ENCODE measurements at places on chromosomes 11 and 22.

- DNase-seq, result no peak
Observed at GRCh38 chr11:61551634-61552033, 29.2 kb downstream of the SYT7 start.

DNA sequence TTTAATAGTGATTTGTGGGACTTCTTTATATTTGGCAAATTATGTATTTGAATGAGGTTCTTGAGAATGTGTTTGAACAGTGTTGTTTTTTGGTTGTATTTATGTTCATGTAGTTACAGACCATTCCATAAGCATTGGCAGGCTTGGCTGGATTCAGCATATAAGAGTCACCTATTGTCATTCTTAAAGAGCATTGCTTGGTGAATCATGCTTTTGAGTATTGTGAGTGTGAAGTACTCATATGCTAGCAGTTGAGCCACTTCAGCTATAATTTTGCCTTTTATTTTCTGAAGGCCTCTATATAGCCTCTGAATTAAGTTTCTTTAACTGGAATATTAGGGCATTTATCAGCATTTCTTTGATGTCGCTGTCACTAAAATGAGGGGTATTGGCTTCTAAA lies 110.0 kb upstream of the GAL start:
- DNase-seq, result no peak

DNA sequence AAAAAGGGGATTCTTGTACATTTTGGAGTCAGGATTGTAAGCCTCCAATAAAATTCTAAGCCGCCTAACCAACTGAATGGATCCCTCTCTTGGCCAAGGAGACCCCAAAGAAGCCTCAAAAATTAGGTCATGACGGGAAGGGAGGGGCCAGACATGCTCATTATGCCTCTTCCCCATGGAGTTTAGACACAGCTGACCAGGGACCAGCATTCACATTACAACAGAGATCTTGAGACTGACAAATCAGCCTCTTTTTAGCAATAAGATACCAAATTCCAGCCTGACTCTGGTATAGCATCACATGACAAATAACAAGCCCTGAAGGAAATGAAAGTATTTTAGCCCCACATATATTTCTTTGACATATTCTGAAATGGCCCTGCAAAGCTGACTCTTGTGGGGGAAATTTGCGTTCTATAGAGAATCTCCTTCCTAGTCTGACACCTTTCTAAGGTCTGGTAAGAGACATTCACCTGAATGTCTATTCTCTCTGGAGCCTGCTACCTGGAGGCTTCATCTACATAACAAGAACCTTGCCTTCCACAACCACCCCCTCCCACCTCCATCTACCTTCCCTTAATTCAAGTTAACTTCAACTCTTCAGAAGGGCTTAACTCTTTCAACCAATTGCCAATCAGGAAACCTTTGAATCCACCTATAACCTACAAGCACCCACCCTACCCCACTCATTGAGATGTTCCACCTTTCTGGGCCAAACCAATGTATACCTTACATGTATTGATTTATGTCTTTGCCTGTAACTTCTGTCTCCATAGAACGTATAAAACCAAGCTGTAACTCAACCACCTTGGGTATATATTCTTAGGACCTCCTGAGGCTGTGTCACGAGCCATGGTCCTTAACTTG lies 10.3 kb downstream of the GAL start:
- no peak for DNase-seq

DNA sequence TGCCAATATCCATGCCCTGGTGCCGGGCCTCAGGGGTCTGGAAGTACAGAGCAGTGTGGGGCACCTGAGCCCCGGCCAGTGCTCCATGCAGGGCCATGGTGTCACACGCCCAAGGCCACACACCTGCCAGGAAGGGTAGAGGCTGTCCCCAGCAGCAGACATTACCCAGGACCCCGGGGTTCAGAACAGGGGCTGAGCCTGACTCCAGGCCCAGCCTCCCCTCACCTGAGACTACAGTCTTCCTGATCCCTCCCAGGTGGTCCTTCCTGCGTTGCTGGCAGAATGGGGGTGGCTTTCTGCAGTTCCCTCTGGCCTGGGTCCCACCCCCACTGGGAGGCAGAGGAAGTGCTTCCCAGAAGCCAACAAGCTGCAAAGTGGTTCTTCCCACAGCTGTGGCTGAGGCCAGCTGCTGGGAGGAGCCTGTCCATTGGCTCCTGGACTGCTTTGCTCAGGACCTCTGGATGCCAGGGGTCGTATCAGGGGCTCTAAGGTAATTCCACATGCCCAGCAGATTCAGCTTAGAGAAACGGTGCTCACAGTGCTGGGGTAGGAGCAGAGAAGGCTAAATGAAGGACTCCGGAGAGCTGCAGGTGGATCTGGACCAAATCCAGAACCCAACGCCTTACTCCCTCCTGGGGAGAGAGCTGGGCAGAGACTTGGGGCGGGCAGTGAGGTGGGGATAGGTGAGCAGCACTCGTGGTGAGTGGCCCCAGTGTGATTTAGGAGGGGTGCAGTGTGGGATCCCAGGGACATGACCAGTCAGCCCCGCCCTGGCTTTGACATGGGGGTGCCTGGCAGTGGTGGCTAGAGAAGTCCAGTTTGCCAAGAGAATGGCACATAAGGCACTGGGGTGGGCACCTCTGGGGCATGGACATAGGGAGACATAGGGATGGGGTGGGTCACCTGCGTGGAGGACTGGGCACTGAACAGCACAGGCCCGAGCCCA lies 12.6 kb downstream of the TCIRG1 start:
- no peak for DNase-seq

DNA sequence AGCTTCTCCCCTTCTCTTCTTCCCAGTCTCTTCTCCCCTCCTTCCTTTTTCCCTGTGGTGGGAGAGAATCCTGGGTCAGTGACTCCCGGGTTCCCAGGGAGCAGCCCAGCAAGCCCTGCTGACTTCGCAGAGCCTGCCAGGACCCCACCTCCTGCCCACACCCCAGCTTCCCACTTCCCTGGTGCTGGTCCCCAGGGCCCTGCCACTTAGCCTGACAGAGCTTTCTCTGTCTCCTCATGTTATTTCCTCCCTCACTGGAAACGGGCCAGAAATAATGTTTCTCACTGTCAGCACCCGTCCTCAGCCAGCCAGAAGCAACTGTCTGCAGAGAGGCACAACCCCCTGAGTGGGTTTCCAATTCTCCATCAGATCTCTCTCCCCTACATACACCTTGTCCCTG lies 27.1 kb downstream of the C11orf96 start:
- DNase-seq, result no peak

- DNase-seq, result peak; percentile 61
Observed at GRCh38 chr11:34632105-34632791, 11.4 kb downstream of the EHF start.

Data from nucleus accumbens (tissue), 56 donors.